ENCODE measurements at places on chromosomes 1 and 21.

GRCh38 chr1:3431266-3431665, 23.2 kb upstream of the ARHGEF16 start:
- no peak for DNase-seq

DNA sequence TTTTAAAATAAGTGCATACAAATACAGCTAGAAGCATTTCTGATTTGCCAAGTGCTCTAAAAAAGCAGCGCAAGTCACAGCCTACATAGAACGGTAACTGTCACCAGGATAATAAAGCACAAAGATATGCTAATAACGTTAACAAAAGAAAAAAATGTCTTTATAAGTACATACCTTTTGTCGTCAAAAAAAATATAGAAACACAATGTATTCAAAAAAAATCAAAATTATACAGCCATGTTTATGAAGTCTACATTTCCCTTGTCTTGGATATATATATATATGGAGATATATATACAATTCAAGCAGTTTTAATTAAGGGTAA, 3.2 kb downstream of the IRF2BP2 start:
- no peak for DNase-seq

GRCh38 chr1:24900486-24900849, 29.6 kb downstream of the RUNX3 start:
- DNase-seq: no peak

GRCh38 chr1:53681977-53682685, 56.8 kb downstream of the GLIS1 start:
- DNase-seq: no peak

DNA sequence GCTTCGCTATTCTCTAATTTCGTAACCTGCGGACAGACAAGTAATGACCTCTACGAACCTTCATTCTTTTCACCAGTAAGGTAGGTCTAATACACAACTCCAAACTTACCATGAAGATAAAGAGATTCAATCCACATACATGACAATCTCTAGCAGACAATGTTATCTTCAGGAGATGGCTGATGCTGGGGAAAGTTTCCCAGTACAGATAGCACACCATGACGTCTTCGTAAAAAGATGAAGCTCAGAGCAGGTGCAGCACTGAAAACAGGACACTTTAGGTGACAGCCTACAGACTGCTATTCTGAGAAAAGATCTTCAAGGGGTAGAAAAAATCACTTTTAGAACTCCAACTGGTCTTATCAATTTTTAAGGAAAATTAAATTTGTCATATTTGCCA, 41.3 kb downstream of the ZNF281 start:
- DNase-seq: no peak

GRCh38 chr1:15034656-15035055, 118.9 kb upstream of the TMEM51 start:
- no peak for DNase-seq

DNA sequence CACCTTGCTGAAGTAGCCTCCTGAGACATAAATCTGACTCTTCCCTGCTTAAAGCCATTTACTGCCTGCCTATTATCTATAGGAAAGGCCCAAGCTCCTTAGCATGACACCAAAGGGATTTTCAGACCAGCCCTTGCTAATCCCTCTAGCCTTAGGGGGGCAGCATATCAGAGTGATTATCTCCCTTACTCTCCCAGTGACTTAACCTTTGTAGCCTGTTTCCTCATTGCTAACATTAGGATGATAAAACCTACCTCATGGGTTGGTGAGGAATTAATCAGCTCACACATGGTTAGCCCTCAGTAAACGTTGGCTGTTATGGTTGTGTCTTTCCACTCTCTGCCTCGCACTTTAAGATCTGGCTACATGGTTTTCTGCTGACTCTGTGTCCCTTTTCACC, 70.1 kb downstream of the ROR1 start:
- no peak for DNase-seq

- peak; percentile 73 for DNase-seq
These were observed at the start of gene TRAF5 for GRCh38 chr1:211326528-211327345. Gene TRAF5, plus strand, starts transcription at chr1:211326833. Its CDS starts 26,407 bp downstream, at chr1:211353240.

- no peak for DNase-seq
These were observed 466.5 kb downstream of the PCP4 start for GRCh38 chr21:40333731-40334130.

GRCh38 chr1:170806961-170807360, 128.4 kb upstream of the MROH9 start:
- DNase-seq: no peak

GRCh38 chr1:244836584-244836983, 1.1 kb downstream of the COX20 start:
- DNase-seq: no peak

DNA sequence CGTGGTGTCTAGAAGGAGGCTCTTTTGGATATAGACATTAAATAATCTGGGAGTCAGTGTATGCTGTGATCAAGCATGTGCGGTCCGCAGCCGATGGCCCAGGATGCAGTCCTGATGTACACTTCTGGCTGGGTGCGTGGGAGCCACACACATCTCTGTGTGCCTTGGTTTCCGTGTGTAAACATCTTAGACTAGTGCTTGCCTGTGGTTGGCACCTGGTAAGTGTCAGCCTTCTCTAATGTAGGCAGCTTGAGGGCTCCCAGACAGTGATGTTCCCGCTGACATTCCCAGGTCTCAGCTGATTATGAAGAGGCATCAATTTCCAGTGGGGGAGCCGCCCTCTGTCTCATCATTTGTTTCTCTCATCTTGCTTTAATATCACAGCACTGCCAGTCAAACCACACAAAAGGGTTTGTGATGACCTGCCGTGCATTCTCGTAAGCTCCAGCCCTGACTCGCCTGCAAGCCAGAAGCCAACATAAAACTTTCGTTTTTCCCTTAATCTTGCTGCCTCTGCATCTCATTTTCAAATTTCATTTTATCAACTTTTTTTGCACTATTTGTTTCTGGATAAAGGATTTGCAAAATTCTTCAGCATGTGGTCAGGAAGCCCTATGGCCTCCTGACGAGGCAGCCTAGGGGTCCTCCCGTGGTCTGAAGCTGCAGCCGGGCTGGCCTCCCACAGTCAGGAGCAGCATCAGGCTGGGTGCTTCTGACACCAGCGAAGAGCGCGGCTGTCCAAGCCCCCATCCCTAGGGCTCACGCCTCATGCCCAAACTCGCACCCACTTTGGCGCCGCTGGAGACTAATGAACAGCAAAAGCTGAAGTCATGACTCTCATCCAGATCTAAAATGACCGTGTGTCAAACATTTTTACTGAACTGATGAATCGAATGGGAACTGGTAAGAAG, 28.1 kb downstream of the PDE9A start:
- no peak for DNase-seq

Measured in AG08396 (cell line).